ENCODE measurements at places on chromosomes 4 and X.

- DNase-seq, result peak; percentile 42
These were observed 102.0 kb upstream of the LEF1 start for GRCh38 chr4:108270466-108271450.

GRCh38 chrX:47151435-47151834 is 6.4 kb downstream of the RBM10 start:
- no peak for DNase-seq

- no peak for DNase-seq
These were observed 26.3 kb downstream of the TBC1D14 start for GRCh38 chr4:6935965-6936364.

DNA sequence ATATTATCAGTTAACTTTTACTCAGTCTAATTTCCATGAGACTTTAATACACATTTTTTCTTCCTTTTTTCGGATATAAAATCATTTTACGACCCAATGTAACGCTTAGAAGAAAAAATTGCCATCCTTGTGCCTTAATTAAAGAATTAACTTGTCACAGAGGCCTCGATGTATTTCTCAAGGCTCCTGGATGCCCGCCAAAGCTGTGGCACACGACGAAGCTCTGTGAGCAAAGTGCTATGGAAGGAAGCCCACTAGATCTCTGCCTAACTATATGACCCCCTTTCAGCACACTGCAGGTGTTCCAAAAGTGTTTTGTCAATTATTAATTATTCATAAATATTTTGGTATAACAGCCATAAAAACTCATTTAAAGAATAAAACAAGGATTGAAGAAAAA is 54.4 kb downstream of the TAPT1 start:
- no peak for DNase-seq

DNA sequence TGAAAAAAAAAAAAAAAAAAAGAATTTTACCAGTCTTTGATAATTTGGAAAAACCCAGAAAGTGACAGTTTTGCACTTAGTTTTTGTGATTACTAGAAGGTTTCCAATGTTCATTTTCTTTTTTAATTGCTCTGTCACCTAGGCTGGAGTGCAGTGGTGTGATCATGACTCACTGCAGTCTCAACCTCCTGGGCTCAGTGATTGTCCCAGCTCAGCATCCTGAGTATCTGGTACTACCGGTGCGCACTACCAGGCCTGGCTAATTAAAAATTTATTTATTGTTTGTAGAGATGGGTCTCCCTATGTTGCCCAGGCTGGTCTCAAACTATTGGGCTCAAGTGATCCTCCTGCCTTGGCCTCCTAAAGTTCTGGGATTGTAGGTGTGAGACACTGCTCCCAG is 3.3 kb downstream of the NUDT9 start:
- DNase-seq, result peak; percentile 12

DNA sequence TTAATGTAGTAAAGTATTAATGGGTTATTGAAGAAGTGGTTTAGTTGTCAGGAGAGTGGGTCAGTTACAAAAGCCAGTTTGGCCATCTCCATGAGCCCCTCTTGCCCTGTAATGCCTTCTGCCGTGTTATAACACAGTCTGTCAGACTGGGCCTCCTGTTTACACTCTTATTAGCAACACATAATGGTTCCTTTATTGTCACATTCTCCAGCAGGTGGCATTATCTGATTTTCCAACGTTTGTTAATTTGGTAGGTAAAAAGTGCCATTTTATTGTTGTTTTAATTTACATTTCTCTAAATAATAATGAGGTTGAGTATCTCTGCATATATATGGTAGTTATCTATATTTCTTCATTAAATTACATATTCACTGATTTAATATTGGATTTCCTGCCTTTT is 560.8 kb downstream of the FGF13 start:
- no peak for DNase-seq

DNA sequence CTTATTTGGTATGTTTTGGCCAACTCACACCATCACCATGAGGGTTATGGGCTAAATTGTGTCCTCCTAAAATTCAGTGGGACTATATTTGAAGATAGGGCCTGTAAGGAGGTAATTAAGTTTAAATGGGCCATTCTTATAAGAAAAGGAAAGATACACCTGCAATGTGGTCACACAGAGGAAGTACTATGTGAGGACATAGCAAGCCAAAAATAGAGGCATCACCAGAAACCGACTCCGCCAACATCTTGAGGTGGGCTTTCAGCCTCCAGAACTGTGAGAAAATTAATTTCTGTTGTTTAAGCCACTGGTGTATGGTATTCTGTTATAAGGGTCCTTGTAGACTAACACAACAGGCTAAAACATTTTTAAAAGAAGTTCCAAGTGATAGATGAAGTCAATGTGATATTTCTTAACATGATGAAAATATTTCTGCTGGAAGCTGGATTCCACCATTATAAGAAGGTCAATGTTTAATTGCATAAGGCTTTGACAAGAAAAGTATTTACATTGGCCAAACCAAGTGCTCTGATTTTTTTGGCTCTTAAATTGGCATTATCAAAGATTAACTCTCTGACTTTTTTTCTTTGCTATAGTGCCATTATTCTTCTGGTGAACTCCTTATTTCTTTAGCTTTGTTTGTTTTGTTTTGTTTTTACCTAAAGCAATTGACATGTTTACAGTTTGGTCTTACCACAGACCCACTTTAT is 540.9 kb downstream of the PPARGC1A start:
- DNase-seq, result no peak

DNA sequence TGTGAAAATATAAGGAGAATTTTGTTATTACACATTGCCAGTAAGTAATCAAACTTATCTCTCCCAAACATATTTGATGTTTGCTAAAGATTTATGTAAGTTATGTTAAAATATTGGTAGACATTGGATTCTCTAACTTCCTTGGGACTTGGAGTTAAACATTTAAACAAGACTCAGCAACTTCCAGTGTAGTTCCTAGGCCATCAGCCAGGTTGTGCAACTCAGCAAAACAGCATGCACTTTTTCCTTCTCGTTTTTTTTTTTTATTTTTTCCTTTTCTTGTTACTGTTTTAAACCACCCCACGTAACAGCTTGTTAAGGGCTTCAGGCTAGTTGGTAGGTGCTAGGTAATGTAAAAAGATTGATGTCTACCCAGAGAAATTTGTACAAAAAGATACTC is 510.4 kb downstream of the ANKRD50 start:
- peak; percentile 11 for DNase-seq

DNA sequence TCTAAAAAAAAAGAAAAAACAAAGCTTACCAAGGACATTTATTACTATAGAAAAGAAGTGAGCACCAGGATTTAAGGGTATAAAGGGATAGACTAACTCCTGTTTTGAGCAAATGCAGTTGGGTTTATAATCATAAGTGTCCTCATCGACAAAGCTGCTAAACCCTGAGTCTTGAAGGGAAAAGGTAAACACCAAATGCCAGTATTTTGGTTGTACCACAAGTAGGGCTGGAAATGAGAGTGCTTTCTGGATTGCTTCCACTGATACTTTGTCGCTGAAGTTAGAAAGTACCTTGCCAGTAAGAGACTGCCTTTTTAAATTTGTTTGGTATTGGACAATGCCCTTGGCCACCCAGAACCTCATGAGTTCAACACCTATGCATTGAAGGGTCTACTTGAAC is 53.7 kb downstream of the WDFY3 start:
- DNase-seq, result no peak

GRCh38 chrX:122119361-122119760 is 1064.7 kb upstream of the GRIA3 start:
- DNase-seq, result no peak

- DNase-seq, result peak; percentile 39
These were observed 182.7 kb upstream of the FAT4 start for GRCh38 chr4:125131891-125132680.

Measured in RKO (cell line).